ENCODE measurements at places on chromosomes 2 and 18.

DNA sequence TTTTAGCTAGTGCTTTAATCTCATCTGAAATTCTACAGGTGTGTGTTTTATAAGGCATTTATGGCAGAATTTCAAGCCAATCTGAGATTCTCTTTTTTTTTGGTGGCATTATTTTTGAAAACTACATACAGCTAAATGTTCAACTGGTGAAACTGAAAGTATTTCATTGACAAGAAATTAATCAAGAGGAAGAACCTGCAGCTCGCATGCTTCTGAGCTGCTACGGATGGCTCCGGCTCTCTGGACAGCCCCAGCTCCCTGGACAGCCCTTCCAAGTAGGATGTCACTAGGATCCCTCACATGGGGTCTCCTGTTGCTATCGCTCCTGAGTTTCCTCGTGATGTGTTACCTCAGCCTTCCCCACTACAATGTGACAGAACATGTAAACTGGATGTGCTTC lies 46.4 kb downstream of the AAK1 start:
- no peak for DNase-seq

- DNase-seq = no peak
These were observed 15.2 kb downstream of the SAP130 start for GRCh38 chr2:128012698-128013097.

GRCh38 chr2:202577250-202578183 lies 57.3 kb upstream of the FAM117B start:
- no peak for DNase-seq

- no peak for DNase-seq
These were observed 45.7 kb downstream of the HDAC4 start for GRCh38 chr2:239355139-239355538.

DNA sequence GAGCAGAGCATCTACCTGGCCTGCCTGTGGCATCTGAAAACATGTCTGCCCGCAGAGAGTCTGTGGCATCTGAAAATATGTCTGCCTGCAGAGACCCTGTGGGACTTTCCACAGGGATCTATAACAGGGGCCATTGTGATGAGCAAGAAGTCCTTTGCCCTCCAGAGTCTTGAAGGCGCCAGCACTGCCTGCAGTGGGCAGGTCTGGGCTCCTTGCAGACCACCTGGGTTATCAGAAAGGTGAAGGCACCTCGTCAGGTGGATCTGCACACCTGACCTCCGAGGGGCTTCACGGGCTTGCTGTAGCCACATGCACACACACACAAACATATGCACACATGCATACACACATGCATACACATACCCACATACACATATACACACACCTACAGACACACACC lies 189.5 kb upstream of the HDAC4 start:
- no peak for DNase-seq

- DNase-seq = no peak
These were observed 19.5 kb upstream of the PUM2 start for GRCh38 chr2:20370191-20370590.

- DNase-seq = no peak
These were observed 48.6 kb upstream of the GPR17 start for GRCh38 chr2:127597046-127597983.

DNA sequence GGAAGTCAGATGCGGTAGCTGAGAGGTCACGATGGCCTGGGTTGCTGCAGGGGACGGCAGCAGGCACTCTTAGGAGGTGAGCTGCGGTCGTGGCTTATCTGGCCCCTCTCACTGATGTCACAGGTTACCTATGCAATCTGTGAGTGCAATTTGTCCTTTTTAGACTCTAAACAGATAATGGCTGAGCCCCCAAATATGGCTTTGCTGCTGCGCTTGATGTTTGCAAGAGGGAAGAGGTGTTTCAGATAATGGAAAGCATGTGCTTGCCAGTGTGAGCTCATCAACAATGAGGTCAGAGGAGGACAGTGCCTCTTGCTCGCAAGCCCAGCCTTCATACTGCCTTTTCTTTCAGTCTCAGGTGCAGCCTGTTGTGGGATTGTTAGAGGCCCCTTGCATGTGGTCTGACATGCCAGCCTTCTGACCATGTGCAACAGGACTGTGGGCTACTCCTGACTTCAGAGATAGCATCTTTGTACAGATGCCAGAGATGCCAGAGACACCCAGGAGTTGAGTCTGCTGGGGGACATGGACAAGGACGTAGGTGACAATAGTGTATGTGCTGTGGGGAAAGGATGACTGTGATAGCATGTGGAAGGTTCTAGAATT lies 151.3 kb downstream of the TANC1 start:
- no peak for DNase-seq

DNA sequence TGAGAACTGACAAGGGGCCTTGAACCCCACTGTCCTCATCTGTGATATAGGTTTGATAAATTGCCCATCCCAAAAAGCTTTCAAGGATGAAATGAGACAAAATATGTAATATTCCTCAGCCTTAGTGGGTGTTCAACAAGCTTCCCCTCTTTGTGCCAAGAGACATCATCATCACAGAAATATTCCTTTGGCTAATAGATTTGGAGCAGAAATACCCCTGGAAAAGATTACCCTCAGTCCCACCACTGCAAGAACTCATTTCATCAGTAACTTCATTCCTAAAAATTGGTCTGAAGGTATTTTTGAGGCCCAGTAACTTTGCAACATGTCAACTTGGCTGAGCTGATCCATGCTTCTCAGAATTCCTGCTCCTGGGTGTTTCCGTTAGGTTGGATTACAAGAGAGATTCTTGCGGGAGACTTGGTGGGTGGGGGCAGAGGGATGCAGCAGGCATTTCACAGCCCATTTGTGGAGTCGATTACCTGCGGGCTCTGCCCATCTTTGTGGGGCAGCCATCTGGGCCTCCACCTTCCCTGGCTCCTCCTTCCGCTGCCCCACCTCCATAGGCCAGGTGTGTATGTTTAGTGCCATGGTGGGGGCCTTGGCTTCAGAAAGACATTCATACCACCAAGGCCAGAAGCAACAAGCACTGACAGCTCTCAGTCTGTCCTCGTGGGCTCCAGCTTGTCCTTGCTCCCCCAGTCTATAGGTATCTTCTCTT lies 263.9 kb downstream of the GLI2 start:
- no peak for DNase-seq

DNA sequence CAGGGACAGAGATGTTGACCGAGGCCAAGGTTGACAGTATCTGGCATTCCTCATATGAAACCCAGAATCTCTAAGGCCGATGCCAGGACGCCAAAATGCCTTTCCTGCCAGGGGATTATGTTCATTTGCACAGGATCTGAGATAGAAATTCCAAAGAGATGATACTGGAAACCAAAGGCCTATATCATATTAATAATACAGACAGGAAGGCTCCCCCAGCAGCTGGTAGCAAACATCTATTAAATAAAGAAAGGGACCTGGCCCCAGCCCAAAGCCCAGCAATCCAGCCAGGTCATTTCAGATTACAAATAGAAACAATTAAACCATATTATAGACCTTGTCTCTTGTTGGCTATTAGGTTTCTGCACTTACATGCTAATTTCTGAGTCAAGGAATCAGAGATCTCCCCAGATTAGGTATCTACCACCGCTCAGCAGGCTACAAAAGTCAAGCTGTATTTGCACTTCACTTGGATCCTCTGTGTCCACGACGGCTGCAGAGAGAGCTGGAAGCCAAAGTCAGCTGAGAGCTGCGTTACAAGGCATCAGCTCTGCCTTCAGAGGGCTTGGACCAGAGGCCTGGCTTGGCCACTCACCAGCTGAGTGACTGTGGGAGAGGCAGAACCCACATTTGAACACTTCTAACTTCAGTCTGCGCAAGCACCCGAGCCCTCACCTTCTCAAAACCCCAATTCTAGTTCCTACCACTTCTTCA lies 269.3 kb upstream of the SIX2 start:
- DNase-seq = no peak

DNA sequence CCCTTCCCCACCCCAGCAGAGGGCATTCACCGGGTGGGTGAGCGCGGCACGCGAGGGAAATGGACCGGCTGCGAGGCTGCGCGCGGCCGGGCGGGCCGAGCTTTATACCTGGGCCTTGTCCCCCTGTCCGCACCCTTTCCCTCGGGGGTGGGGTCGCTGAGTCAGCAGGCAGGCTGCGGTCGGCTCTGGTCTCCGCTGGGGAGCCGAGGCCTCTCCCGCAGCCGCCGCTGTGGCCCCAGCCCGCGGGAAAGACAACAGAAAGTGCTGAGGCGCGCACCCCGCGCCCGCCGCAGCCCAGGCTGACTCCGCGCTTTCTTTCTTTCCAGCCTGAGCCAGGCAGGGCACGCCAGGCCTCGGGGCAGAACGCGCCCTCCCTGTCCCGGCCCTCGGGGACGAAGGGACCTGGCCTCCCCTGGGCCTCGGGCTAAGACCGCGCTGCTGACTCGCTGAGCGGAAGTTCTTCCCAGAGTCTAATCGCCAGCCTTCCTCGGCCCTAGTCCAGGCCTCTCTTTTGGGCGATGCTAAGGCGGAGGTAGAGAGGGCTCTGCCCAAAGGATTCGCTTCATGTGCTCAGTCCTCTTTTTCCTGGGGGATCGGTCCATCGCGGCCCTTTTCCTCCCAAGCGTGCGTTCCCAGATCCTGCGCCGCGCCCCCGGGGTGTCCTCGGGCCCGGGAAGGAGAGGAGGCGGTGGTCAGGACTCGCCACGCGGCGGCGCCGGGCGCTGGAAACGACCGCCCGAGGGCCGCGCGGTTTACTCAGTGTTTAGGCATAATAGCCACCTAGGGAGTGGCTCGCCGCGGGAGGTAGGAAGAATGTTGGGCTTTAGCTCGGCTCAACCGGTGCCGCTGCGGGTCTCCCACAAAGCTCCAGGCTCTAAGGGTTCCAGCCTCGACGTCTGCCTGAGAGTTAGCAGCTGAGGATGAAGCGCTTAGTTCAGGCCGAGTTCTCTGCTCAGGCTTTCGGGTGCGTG lies at the start of gene CRYBA2:
CRYBA2 (minus strand) TSS at position 78 of the 971 bp plus-strand sequence. CDS start 246 bp downstream, outside the sequence.
- DNase-seq = no peak

DNA sequence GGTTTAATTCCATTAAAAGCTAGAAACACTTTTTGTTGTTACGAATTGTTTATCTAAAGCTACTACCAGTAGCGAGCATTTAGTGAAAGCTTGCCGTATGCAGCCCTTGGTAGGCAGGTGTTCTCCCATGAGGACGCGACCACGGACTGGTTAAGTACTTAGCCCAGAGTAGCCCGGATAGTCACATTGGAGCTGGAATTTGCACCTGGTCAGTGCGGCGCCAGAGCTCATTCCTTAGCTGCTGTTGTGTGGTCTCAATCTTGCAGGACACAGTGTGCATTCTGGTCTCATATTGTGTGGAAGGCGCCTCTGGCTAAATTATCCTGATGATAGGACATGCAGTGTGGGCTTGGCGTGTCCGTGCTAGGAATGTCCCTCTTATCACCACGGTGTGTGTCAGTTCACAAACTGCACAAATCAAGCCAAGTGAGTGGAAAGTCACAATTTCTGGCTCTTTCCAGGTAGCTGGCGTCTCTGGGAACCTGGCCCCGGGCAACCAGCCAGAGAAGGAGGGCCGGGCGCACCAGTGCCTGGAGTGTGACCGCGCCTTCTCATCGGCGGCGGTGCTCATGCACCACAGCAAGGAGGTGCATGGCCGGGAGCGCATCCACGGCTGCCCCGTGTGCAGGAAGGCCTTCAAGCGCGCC lies 133.3 kb downstream of the ZNF236 start:
- no peak for DNase-seq

DNA sequence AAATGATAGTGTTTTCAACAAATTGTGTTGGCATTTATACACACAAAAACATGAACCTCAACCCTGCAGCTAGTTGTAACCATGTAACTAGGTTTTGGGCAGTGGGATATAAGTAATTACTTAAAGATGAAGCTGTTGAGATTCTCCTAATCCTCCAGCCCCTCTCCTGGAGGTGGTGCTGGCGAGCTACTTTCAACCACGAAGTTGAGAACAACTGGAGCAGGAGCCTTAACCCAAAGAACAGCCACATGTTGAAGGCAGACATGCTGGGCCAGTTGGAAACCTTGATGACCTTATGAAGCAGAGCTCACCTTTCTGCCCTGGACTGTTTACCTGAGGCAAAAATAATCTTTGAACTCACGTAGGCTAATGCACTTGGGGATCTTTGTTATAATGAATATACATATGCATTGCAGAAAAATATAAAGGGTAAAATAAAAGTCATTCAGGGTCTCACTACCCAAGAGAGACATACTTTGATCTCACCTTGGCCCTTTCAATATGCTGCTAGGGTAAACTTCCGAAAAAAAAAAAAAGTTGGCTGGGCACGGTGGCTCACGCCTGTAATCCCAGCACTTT lies 89.6 kb upstream of the NPAS2 start:
- peak; percentile 10 for DNase-seq

DNA sequence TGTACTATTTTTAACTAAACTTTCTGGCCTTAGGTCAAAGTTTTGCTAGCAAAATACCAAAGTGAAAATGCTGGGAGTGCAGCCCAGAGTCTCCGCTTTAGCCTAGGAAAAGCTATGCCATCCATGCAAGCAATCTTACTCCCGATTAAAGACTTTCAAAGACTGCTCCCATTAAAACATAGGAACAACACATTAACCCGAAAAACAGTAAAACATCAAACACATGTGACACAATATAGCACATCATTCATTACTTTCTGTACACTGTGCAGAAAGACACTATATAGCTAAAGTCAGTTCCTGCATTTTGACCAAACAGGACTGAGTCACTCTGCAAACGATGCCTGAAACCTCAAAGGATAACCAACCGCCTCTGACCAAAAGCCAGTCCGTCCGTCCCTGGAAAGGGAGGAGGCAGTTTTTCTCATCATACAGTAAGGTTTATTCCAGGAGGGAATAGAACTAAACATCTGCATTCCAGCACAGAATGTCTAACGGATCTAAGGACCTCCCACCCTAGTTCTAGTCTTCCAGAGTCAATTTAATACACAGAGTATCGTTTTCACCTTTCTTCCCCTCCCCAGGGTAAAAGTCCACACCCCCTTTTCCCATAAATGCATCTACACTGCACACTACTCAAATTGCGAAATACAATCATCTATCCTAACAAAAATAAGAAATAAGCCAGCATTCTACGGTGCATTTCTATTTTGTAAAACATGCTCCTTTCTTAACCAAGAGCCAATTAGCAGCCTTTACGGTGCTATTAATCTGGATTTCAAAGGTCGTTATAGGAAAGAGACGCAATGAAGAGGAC lies 1.7 kb downstream of the ROCK2 start:
- DNase-seq = no peak

- DNase-seq = no peak
These were observed 175.0 kb upstream of the HNRNPA3 start for GRCh38 chr2:177037569-177037968.

- DNase-seq = no peak
These were observed 111.9 kb downstream of the AP1S3 start for GRCh38 chr2:223725494-223725893.

DNA sequence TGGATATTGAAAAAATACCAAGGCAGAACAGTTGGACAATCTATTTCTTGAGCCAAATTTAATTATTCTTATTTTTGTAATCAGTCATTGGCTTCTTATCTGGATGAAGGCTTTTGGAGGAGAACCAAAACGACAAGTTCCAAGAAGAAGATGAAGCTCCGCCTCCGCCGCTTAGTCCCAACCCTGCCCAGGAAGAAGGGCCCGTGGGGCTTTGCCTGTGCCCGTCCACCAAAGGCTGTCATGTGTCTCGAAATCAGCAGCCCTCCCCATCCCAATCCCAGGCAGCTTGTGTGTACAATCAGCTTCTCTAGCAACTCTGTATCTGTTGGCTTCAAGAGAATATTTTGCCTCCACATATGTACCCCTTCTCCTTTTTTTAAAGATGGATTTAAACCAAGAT lies 24.6 kb downstream of the PTRHD1 start:
- DNase-seq = no peak
